CD4-positive, alpha-beta memory T cell (primary cell): ENCODE measurements at places on chromosomes 12 and 14. TPM values are rescaled to one million over a fixed set of nuclear protein-coding genes. Genes with fewer than 3 reads are reported as not detected.

Gene TTC7B
- total RNA-seq = 0.30 TPM

Gene CKAP4
- total RNA-seq = 12.5 TPM

Gene VPS33A
- 42.6 TPM for total RNA-seq

Gene NUP107
- total RNA-seq = 68.9 TPM

Gene SERPINA9
- total RNA-seq = not detected

Gene ZBTB25
- 84.1 TPM for total RNA-seq

Gene ANO2
- total RNA-seq = not detected

- no peak for DNase-seq
- H3K36me3 ChIP-seq = no peaks in the 10 kb centered on the region
- no peak overlapping the region for H3K4me3 ChIP-seq
- H3K27me3 ChIP-seq = no peaks in the 10 kb centered on the region
- H3K4me1 ChIP-seq = no peaks in the 10 kb centered on the region
- no peak overlapping the region for H3K27ac ChIP-seq
These were observed 99.5 kb downstream of the PRIMA1 start for GRCh38 chr14:93688820-93689219.

DNA sequence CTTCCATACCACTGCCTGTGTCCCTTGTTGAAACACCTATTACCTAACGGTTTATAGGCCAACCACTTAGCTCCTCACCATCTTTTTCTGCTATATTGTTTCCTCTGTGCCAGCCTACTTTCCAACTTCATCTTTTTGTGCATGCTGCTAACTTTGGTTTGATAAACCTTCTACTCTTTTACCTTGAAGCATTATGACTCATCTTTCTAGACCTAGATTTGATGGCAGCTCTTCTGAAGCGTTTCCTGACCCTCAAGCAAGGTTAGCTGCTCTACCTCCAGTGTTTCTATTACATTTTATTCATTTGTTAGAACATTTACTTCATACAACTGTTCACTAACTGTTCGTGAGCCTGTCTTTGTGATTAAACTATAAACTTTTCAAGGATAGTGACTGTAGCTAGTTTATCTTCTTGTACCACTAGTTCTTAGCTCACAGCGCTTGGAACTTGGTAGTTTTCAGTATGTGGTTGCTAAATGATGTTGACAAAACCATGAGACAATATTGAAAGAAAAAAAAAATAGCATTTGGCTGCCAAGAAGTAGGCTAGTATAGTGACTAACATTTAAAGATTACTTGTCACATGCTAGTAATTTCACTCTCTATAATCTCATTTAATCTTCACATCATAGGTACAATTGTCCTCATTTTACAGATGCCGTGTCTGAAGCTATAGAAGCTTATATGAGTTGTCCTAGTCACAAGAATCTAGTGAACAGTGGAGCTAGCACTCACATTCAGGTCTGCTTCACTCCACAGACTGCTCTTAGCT lies 79.5 kb downstream of the APAF1 start:
- no peak overlapping the region for H3K4me3 ChIP-seq
- no peak overlapping the region for H3K27ac ChIP-seq
- H3K27me3 ChIP-seq = no peaks in the 10 kb centered on the region
- H3K4me1 ChIP-seq = no peaks in the 10 kb centered on the region
- H3K36me3 ChIP-seq = peaks cover 10% of the 10 kb centered on the region
- no peak for DNase-seq

DNA sequence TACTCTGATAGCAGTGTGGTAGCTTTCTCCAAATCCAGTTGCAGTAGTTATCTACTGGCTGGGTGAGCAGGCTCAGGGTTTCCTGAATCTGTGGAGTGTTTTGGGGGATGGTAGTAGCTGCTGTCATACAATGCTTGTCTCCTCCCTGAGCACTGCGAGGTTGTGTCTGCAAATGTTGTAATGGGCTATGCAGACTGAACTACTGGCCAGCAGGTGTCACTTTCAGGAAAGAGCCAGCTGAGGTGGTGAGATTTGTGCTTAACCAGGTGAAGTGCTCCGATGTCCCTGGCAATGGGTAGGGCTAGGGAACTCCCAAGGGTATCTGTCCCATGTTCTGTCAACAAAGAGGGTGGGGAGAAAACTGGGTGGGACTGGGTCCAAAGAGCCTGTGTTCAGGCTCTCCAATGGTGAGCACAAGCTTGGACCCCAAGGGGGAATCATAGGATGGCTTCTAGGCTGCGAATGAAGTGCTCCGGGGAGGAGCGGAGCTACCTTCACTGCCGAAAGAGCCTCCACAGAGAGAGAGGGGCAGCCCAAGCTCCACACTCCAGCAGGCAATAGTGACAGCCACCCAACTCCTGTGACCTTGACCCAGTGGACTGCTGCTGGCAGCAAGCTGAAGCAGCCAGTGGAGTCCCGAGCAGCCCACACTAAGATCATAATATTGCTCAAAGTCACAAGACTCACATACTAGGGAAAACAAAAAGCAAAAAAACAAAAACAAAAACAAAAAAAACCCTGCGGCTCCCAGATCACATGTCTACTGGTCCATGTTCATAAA lies 1324.0 kb upstream of the USP15 start:
- DNase-seq = no peak
- H3K36me3 ChIP-seq = no peaks in the 10 kb centered on the region
- H3K27ac ChIP-seq = no peak overlapping the region

GRCh38 chr12:116070444-116070843 lies 207.0 kb downstream of the MED13L start:
- no peak for DNase-seq
- H3K36me3 ChIP-seq = no peaks in the 10 kb centered on the region
- H3K4me1 ChIP-seq = peaks cover 13% of the 10 kb centered on the region
- H3K27ac ChIP-seq = no peak overlapping the region
- no peak overlapping the region for H3K4me3 ChIP-seq

DNA sequence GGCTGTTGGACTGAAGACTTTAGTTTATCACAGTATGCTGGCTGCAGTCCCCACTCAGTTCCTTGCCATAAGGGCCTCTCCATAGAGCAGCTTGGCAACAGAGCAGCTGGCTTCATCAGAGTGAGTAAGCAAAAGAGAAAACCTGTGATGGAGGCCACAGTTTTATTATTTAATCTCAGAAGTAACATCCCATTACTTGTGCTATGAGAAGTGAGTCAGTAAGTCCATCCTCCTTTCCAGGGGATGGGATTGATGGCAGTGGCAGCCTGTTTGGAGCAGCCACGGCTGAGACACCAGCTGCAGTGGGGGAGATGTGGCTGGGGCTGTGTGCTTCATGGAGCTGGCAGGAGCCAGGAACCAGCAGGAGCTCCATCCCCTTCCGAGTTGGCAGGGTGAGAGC lies 138.5 kb upstream of the SRRM4 start:
- H3K4me3 ChIP-seq = no peak overlapping the region
- no peak for DNase-seq
- no peaks in the 10 kb centered on the region for H3K27me3 ChIP-seq
- H3K36me3 ChIP-seq = no peaks in the 10 kb centered on the region
- no peaks in the 10 kb centered on the region for H3K4me1 ChIP-seq

- no peak overlapping the region for H3K4me3 ChIP-seq
- H3K36me3 ChIP-seq = no peaks in the 10 kb centered on the region
- H3K4me1 ChIP-seq = no peaks in the 10 kb centered on the region
- no peaks in the 10 kb centered on the region for H3K27me3 ChIP-seq
These were observed 14.1 kb downstream of the DRAM1 start for GRCh38 chr12:101891462-101891971.

GRCh38 chr12:84599539-84599938 lies 313.1 kb downstream of the SLC6A15 start:
- no peak overlapping the region for H3K4me3 ChIP-seq
- no peaks in the 10 kb centered on the region for H3K4me1 ChIP-seq
- H3K36me3 ChIP-seq = no peaks in the 10 kb centered on the region
- no peak for DNase-seq
- H3K27ac ChIP-seq = no peak overlapping the region
- H3K27me3 ChIP-seq = no peaks in the 10 kb centered on the region

- no peaks in the 10 kb centered on the region for H3K27me3 ChIP-seq
- H3K36me3 ChIP-seq = peaks cover 2% of the 10 kb centered on the region
- no peak overlapping the region for H3K27ac ChIP-seq
These were observed 70.1 kb downstream of the SYNE2 start for GRCh38 chr14:63922696-63923421.

DNA sequence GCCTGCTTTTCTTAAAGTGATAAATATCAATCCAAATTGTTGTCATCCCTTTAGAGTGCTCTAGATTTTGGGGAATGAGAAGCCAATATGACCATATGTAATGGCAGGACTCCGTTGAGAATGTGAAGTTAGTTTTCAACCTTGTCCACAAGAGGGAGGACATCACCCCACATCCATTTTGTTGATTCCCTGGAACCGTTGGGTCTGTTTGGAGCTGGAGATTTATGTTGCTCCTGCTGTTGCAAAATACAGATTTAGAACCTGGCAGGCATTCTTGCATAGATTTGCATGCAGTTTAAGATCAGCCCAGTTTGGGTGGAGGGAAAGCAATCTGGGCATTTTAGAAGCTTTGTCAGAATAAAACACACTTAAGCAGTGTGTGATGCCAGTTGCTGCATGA lies 620.1 kb downstream of the NRXN3 start:
- H3K36me3 ChIP-seq = no peaks in the 10 kb centered on the region
- no peaks in the 10 kb centered on the region for H3K4me1 ChIP-seq
- no peak overlapping the region for H3K27ac ChIP-seq
- H3K27me3 ChIP-seq = no peaks in the 10 kb centered on the region
- no peak for DNase-seq

GRCh38 chr14:50741567-50741966 lies 73.5 kb upstream of the SAV1 start:
- H3K27me3 ChIP-seq = no peaks in the 10 kb centered on the region
- peaks cover 13% of the 10 kb centered on the region for H3K4me1 ChIP-seq
- H3K4me3 ChIP-seq = no peak overlapping the region
- DNase-seq = no peak
- H3K27ac ChIP-seq = no peak overlapping the region
- peaks cover 54% of the 10 kb centered on the region for H3K36me3 ChIP-seq

DNA sequence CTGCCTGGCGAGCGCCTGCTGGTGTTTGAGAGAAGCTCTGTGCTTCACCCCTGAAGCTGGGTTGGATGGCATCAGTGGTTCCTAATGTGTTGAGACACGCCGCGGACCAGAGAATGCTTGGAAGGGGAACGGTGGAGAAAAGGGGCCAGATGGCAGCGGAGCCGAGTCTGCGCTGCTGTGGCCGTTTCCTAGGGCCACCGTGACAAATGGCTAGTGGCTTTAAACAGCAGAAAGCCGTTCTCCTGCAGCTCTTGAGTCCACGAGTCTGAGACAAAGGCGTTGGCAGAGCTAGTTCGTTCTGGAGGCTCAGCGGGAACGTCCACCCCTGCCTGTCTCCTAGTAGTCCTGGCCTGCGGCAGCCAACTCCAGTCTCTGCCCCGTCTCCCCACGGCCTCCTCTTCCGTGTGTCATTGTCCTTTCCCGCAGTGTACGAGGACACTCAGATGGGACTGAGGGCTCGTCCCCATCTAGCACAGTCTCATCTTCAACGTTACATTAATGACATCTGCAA lies 103.6 kb downstream of the ADGRD1 start:
- no peak for DNase-seq
- H3K4me1 ChIP-seq = no peaks in the 10 kb centered on the region

DNA sequence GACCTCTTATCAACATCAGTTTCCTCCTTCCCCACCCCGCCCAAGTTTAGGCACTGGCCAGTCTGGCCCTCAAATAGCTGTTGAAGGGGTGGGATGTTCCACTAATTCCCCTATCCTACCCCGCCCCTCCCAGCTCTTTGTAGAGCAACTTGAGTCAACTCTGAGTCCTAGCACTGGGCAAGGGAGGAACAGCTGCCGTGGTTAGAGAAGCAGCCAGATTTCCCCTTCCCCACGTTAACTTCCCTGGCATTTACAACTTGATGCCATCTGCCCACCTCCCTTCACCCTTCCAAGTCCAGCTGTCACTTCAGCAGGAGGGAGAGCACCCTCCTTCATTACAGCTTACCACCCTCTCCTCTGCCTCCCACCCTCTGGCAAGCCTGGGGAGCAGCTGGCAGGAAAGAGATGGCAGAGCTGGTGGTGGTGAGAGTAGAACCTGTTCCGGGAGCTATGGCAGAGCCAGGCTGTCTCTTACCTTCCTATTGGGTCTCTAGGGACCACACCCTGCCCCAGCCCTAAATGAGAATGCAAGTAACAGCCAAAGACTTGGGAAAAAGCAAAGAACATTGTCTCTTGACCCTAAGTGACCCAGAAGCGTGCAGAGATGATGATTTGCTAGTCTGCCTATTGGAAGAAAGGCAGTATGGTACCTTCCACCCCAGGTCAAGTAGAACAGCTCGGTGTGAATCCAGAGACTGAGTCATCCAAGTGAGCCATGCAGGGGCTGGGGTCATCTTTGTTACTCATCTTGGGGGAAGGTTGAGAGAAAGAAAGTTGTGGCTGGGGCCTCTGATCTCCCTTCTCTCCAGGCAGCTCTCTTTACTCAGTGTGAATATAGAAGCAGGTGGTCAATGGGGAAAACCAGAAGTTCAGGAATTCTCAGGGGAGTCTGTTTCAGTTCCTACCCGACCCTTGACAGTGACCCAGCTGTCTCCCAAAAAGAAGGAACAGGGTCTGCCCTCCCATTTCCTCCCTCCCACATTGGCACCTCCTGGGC lies 1.5 kb downstream of the BLOC1S1 start:
- no peak for DNase-seq
- peaks cover 15% of the 10 kb centered on the region for H3K36me3 ChIP-seq
- H3K4me1 ChIP-seq = peaks cover 40% of the 10 kb centered on the region

- H3K36me3 ChIP-seq = no peaks in the 10 kb centered on the region
- no peaks in the 10 kb centered on the region for H3K27me3 ChIP-seq
- DNase-seq = no peak
These were observed 225.1 kb downstream of the BCAT1 start for GRCh38 chr12:24723759-24724158.

DNA sequence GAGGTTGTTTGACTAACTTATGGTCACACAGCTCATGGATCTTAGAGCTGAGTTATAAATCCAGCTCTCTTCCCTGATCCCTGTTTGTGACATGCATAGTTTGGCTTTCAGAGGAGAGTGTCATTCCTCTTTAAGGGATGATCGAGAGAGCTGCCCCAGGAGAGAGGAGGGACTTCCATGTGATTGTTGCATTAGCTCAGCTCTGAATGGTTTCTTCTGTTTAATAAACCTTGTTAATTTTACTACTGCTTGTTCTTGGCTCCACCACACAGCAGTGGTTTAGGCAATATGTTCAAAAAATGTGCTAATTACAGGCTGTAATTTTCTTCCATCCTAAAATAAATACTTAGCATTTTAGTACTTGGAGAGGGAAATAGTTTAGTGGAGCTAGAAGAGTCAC lies 152.5 kb downstream of the C12orf75 start:
- H3K4me1 ChIP-seq = no peaks in the 10 kb centered on the region
- no peak overlapping the region for H3K27ac ChIP-seq
- no peaks in the 10 kb centered on the region for H3K36me3 ChIP-seq
- DNase-seq = no peak

DNA sequence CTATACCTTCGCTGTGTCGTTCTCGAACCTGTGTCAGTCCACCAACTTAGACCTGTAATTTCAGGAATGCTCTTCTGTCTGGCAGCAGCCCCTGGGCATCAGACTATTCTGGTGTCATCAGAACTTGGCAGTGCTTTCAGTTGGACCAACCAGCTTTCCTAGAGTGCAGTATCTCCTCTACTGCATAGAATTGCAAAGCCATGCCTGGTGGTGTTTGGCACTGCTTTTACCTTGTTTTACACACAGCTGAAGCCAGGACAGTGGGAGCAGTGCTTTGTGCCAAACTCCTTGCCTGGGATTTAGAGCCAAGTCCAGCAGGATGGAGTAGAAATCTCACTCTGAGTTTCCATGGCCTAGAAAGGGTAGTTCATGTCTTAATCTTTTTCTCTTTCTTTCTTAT lies 1.5 kb downstream of the FLVCR2 start:
- H3K27me3 ChIP-seq = no peaks in the 10 kb centered on the region
- H3K27ac ChIP-seq = no peak overlapping the region
- no peak overlapping the region for H3K4me3 ChIP-seq
- DNase-seq = no peak

- H3K27ac ChIP-seq = no peak overlapping the region
- no peaks in the 10 kb centered on the region for H3K36me3 ChIP-seq
- no peaks in the 10 kb centered on the region for H3K27me3 ChIP-seq
- H3K4me1 ChIP-seq = no peaks in the 10 kb centered on the region
- no peak overlapping the region for H3K4me3 ChIP-seq
These were observed 173.2 kb downstream of the SLC35F4 start for GRCh38 chr14:57692671-57693070.
